Pulmonary artery endothelial cell (primary cell): ENCODE measurements at places on chromosomes 4 and X.
A peak's percentile ranks its signal among the peaks of the same experiment; 100 is the strongest.

DNA sequence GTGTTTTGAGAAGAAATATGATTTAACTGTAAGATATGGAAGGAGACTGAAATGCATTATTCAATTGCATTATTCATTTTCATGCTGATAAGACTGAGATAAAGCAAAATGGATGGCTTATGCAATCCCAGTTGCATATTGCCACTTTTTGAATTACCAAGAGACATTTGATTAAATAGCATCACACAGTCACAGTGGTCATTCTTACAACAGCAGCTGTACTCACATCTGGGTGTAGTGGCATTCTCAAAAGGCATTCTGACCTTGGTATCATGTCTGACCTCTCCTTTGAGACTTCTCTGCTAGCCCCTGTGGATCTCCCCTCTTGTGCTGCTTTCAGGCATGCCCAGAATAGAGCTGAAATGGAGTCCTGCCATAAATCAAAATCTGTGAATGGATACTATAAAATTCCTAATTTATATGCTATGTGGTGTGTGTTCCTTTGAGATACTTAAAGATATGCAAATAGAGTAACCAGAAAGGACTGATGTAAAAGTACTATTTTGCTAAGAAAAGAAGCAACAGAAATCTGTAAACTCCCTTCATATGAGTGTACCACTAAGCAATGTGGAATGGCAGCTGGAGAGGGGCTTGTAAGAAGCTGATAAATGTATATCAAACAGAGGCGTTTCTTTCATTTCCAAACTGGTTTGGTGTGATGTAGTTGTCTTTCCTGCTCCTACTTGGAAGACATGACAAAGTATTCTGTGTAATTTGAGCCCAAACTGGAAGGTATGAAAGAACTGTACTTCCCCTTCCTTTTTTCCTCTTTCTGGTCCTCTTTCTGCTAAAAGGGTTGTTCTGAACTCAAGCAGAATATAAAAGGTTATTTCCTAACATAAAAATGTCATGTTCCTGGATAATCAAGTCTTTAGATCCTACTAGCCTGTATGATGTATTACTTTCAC lies 25.4 kb upstream of the METAP1 start:
- no peak for DNase-seq

DNA sequence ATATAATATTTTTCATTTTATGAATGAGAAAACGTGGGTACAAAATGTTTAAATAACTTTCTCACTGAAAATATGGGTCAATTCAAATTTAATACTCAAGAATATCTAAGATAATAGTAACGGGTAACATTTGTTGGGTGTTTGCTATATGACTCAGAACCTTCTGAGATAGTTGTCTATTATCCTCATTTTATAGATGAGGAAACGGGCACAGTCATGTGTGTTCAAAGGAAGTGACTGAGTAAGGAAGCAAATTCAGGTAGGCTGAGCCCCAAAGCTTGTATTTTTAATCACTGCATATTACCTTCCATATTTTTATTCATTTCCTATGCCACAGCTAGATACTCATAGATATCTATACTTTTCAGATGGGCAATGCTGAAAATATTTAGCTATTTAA lies 12.2 kb upstream of the CAMK2D start:
- no peak for DNase-seq

DNA sequence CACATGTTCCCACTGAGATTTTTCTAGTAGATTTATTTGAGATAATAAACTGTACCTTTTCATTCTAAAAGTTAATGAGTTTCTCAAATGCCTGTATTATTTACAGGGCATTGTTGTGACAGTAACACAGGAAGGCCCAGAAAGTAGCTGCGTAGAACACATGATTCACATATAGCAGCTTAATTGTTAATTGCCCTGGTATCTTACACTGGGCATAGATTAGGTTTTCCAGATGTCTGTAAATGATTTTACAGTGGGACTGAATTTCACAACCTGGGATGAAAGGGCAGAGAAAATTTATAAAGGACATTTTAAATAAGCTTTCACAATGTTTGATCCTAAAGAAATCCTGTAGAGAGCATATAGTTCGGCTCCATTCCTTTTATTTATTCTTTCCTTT lies 27.6 kb downstream of the UGT8 start:
- no peak for DNase-seq

DNA sequence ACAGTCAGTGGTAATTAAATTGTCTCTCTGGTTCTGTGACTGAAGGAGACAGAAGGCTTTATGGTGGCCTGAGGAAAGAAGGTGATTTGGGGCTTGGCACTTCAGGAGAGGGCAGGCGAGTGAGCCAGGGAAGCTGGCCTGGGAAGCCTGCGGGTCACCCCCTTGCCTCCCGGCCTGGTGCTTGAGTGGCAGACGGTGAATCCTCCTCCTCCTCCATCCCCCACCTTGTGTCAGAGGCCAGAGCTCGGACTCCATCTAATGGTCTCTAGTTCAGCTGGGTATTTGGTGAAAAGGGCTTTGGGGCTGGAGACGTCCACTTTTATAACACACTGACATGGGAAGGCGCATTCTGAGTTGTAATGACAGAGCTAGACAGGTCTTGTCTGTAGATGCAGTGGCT lies 8.7 kb downstream of the TMEM187 start:
- no peak for DNase-seq

DNA sequence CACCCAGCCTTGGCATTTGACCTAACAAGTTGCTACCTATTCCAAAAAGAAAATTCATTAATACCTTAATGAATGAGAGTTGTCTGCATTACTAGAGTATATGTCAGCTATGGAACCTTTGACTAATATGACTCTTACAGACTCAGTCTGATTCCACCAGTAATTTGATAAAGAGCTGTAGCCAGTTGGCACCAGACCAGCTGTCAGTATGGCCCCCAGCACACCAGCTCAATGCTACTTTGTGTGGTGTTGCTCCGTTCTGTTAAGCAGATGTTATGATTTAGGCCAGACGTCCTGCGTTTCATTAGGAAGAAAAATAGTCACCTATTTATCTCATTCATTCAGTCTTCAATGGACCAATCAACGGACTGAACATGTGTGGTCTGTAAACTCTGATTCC lies 215.5 kb downstream of the TLL1 start:
- no peak for DNase-seq

DNA sequence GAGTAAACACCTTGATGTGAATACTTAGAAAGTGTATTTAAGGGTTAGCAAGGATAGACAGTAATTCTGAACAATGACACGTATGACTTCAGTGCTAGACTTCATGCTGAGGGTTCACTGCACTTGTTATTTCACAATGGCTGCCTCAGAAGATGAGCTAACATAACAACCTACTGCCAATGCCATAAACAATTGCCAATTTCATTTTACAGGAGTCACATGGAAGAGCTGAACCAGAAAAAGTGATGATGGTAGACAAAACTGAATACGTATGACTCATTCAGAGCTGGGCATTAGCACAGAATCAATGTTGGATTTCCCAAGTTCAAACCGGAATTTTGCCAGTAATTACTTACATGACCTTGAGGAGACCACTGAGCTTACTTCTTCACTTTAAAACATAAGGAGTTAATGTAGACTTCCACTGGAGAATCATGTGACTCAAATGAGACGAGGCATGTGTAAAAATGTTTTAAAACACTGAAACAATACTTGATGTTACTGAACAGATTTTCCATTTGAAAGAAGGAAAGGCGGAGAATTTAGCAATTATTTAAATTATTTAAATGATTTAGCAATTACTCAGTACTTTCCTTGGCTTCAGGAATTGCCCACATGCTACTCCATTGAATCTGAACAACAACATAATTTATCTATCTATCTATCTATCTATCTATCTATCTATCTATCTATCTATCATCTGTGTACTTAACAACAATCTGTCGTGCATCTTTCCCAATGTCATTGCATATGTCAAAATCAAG lies 868.5 kb upstream of the SLIT2 start:
- DNase-seq: no peak

DNA sequence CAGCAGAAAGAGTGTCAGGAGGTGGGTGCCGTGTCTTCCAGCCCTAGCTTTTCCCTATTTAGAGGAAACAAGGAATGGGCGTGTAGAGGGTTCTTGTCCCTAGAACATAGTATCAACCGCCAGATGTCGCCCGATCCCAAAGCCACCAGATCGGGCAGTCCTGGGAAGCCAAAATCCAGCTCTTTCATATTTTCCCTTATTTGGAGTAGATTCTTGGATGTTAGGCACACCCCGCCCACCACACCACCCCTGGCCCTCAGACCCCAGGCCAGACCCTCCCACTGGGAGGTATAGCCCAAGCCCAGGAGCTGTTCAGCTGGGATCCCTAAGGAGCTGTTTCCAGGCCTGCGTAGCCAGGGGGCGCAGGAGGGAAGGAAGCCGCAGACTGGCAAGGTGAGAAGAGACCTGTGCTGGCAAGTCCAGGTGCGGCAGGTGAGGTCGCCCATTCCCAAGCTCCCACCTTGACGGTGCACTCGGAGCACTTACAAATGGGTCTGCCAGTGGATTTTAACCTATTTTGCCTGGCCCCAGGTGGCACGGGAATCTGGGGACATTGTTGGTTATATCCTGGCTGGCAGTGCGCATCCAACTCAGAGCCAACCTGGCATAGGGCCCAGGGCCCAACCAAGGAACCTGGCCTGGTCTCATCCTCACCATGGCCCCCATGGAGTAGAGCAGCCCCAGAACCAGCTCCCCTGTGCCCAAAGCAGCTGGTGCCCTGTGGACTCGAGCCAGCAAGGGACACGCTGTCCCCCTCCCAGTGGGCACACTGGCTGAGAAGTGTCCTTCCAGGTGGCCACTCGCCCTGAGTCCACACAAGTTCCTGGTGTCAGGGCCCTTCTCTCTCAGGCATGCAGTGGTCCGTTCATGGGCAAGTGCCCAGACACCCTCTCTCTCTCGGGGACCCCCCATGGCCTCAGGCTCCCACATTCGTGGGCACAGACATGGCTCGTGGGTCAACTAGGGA lies 811 bp downstream of the FLNA start:
- DNase-seq: peak; percentile 37

DNA sequence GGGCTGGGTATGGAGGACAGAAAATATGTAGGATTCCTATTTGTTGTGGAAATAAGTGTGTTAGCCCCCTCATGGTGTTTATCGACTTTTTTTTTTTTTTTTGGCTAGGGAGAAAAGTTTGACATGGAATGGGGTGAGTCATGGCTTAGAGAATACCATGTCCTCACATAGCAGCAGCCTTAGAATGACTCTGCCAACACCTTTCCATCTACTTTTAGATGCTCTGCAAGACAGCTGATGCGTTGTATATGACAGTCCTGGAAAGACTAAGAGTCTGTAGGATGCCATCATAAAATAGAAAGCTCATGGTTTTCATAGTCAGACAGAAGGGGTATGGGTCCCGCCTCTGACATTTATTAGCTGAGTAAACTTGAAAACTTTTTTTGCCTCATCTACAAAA lies 37.7 kb downstream of the MTTP start:
- DNase-seq: no peak

DNA sequence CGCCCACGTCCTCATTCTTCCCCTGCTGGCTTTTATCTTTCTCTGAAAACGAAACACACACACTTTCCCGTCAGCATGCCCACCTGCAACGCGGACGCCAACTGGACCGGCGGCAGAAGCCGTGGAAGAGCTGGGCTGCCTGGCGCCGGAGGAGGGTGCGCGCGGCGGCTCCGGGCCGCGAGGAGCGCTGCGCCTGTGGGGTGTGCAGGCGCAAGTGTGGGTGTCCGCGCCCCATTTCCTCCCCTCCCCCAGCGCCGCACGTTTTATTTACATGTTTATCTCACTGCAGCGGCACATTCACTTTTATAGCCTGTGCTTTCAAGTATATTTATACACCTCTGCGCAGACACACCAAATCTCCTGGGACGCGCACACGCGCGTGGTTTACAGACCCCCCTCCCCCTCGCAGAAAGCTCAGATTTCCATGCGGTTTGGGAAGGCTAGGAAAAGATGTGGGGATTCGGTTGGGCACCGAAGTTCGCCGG lies 1.5 kb downstream of the PITX2 start:
- no peak for DNase-seq

DNA sequence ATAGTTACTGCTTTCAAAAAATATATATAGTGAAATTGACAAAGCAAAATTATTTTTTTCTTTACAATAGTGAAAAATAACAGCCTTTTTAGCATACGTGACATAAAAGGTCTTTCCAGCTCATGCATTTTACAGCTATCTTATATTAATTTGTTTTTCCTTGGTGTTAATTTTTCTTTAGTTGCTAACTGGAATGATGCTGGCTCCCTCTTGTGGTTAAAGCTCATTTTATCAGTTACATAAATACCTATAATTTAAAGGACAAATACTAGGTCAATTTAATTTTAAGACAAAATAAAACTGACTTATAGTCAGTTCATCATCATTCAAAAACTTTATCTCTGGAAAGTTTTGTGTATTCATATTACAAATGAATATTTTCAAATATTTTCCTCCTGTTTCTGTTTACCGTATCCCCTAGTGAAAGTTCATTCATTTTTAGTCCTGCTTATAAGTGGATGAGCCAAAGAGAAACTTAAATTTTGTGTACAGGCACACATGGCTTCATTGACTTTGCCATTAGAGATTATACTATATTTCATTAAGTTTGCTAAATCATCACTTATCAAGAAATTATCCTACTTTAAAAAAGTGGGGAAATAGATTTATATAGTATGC lies 9.9 kb upstream of the ANAPC4 start:
- no peak for DNase-seq

- DNase-seq: peak; percentile 46
These were observed 576.9 kb upstream of the PCDH10 start for GRCh38 chr4:132572210-132572609.

DNA sequence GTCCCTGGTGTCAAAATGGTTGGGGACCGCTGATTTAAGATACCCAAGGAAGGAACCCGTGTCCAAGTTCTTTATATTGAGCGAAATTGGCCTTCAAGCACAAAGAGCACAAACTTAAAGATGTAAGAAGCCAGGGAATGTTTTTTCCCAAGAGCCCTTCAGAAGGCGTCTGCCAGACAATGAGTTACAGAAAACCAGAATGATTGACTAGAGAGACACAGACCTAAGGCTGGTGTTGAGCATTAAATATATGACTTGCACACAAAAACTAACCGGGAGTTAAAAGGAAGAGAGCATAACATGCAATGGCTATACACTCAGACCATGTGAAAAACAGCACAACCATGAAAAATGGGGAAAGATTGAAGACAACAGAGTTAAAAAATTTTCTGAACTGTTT lies 157.5 kb upstream of the FAM9B start:
- DNase-seq: no peak

GRCh38 chrX:66022632-66023384 lies 17.1 kb downstream of the VSIG4 start:
- no peak for DNase-seq
